ENCODE measurements at places on chromosomes 2 and 18.

DNA sequence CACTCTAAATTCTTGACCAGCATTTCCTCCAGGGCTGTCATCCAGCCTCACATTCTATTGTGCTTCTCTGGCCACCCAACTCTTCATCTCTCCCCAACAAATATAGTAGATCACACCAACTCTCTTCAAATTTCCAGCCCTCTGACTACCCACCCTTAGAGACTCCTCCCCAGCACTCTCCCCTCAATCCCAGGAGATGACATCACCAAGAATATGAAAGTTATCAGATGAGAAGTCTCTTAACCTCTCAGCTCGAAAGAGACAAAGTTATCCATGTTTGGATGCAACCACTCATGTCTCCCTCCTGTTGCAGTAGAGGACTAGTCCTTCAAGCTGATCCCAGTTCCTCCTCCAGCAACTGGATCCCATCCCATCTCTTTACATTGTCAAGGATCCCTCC is 47.1 kb downstream of the LBH start:
- H3K27ac ChIP-seq, result no peak overlapping the region
- no peaks in the 10 kb centered on the region for H3K36me3 ChIP-seq
- no peak for DNase-seq

DNA sequence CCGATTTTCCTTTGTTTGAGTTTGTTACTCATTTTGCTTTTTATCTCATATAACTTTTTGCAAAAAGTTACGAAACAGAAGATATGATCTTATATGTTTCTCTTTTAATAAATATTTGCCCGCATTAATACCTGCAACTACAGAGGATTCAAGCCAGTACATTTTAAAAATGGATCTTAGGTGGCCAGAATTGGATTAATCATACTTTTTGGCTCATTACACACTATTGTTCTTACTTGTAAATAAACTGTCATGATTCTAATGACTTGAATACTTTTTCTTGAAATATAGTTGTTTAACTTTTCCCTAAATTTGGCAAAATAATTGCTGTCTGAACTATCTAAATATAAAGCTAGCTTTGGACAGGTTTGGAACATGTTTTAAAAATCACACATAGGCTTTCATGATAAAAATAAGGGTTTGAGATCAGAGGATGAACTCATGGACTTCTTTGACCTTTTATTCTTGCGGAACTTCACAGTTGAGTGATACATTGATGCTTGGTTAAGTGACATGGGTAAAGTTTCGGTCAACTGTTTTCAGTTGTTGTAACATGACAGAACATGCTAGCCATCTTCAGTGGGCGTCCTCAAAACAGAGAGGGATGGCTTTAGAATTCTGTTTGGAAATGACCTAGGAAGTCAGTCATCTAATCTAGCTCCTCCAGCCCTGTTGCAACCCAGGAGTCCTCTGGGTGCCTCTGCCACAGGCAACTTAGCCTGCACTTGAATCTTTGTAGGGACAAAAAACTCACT is 44.5 kb downstream of the LTBP1 start:
- no peak overlapping the region for H3K4me3 ChIP-seq
- no peaks in the 10 kb centered on the region for H3K27me3 ChIP-seq
- H3K4me1 ChIP-seq, result no peaks in the 10 kb centered on the region
- DNase-seq, result no peak
- no peak overlapping the region for H3K27ac ChIP-seq
- H3K36me3 ChIP-seq, result no peaks in the 10 kb centered on the region

DNA sequence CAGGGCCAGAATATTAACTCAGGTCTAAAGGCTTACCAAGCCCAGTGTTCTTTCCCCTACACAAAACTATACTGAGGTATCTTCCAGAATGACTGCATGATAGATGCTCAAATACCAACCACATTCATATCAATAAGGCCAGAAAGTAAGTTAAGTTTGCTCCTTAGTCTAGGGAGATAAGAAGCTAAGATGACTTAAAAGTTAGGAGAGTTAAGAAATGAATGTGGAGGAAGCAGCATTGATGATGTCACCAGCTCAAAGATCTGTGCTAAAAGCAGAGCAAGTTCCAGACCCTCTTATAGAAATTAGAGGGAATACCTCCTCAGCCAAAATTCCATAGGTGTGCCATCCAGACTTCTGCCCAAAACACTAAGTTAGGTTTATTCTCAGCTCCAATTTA is 6.1 kb downstream of the PPP4R1 start:
- peaks cover 10% of the 10 kb centered on the region for H3K36me3 ChIP-seq
- H3K27ac ChIP-seq, result no peak overlapping the region
- no peak overlapping the region for H3K4me3 ChIP-seq
- H3K27me3 ChIP-seq, result no peaks in the 10 kb centered on the region
- H3K4me1 ChIP-seq, result peaks cover 10% of the 10 kb centered on the region

DNA sequence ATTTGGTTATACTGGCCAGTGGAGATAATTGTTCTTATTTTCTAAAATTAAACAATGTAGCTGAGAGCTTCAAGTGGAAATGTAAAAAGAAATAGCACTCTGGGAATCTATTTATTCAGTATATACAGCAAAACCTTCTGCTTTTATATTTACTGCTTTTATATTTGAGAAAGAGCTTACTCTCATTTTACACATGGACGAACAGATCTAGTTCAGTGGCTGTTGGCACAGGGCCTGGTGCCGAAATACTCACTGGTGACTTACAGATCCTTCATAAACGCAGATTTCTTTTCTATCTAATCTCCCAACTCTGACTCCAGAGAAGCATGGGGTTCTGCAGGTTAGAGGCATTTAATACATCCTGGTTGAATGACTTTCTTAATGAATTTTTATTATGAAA is 266.2 kb downstream of the ASXL3 start:
- no peaks in the 10 kb centered on the region for H3K36me3 ChIP-seq
- DNase-seq, result no peak
- no peak overlapping the region for H3K4me3 ChIP-seq
- H3K27me3 ChIP-seq, result no peaks in the 10 kb centered on the region

DNA sequence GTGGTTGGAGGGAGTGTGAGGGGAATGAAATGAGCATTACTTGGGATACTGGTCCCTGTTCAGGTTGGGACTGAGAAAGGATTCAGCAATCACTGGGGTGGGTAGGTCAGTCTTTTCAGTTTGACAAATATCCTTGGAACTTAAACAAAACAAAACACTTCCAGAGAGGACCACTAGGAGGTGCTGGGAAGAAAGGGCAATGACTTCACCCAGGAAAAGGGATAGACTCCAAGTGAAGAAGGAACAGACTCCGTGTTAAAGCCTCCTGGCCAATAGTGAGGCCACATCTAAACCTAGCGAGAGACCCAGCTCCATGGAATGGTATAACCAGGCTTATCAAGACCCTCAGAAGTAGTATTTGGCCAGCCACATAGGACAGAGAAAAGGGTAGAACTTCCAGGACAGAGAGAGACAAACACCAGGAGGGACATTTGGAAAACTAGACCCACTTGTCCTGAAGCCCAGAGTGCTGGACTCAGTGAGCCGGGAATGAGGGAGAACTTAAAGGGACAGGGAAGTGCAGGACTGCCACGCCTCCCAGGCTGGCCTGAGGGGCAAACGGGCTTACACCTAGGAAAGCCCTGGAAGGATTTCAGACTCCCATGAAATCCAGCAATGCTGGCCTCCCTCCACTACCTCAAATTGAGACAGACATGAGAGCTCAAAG is 19.6 kb upstream of the KCNG3 start:
- H3K27ac ChIP-seq, result no peak overlapping the region
- H3K4me3 ChIP-seq, result no peak overlapping the region
- H3K36me3 ChIP-seq, result no peaks in the 10 kb centered on the region
- peaks cover 29% of the 10 kb centered on the region for H3K4me1 ChIP-seq

GRCh38 chr2:101431486-101431885 is 43.4 kb downstream of the RFX8 start:
- no peaks in the 10 kb centered on the region for H3K36me3 ChIP-seq
- DNase-seq, result no peak
- H3K27ac ChIP-seq, result no peak overlapping the region
- peaks cover 18% of the 10 kb centered on the region for H3K27me3 ChIP-seq
- H3K4me1 ChIP-seq, result peaks cover 17% of the 10 kb centered on the region

GRCh38 chr2:179268277-179268925 is 3.8 kb upstream of the SESTD1 start:
- peaks cover 28% of the 10 kb centered on the region for H3K4me1 ChIP-seq
- H3K4me3 ChIP-seq, result no peak overlapping the region
- H3K27me3 ChIP-seq, result no peaks in the 10 kb centered on the region
- H3K36me3 ChIP-seq, result no peaks in the 10 kb centered on the region
